Activated effector memory CD4-positive, alpha-beta T cell treated with Interleukin-2 at 50 U/mL for 16 hours (primary cell): ENCODE measurements at places on chromosomes 5 and 9.

DNA sequence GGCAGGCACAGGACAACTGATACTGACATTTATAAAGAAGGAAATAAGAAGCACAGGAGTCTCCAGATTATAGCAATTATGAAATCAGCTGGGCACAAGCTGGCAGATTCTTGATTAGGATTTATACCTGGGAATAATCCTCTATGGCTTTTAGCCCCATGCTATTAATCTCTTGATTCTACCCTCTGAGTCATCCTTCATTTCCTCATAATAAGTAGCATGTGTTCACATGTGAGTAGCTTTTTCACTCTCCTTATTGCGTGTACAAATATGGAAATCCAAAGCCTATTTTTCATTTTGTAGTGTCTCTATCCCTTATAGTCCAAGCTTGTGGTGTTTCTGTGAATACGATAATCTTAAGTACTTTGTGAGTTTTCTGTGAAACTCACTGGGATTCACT lies 185.0 kb upstream of the PRLR start:
- no peak for DNase-seq

DNA sequence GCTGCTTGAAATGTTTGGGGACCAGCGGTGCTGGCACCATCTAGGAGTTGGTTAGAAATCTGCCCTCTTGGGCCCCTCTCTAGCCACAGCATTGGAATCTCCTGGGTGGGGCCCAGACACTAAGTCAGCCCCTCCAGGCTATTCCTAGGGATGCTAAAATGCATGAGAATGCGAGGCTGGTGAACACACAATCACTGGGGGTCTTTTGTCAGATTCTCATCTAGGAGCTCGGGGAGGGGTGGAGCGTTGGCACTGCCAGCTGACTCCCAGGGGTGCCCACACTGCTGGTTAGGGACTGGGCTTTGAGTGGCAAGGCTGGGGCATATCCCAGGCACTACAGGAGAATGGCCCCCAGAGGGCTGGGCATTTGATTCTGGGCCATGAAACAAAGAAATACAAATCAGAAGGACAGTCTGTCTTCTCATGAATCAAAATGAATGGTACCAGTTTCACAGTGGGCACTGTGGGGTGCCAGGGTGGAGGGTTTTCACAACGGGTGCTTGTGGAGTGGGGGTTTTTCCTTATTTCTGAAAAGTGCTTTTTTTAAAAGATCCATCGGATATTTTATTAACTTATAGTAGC lies 127.8 kb upstream of the RAPGEF1 start:
- no peak for DNase-seq

GRCh38 chr5:79795764-79796398 lies 106.2 kb downstream of the CMYA5 start:
- no peak for DNase-seq

GRCh38 chr5:43854697-43855292 lies 251.8 kb downstream of the NNT start:
- DNase-seq = no peak

DNA sequence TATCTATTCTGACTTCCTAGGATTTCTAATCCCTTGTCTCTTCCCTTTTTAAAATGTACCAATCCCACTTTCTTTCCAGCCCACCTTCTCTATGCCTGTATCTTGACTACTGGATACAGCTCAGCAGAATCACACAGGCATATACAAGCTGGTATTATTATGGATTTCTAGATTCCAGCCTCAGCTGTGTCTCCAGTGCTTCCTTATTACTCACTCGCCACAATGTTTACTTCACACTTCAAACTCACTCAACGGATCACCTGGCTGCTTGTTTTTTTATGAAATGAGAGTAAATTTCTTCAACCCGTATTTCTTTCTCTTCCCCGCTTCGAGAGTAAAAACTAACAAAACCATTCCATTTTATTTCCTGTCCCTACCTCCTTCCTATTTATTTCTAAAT lies 38.8 kb downstream of the CWC27 start:
- no peak for DNase-seq

DNA sequence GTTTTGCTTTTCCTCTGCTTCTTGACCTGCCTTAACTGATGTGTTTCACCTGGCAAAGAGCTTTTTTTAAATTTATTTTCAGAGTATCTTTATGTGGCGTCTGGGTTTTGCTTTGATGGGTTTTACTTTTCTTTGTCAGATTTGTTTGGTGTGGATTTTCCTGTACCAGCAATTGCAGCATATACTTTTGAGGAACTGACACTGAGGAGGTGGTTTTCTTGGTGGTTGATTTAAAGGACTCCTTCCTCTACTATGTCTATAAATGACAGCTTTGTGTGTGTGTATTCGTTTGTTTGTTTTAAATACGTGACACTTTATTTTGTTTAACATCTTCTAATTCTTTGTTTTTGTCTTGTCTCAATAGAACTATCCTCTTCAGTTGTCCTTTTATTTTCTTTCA lies 1071.9 kb upstream of the ARRDC3 start:
- no peak for DNase-seq

DNA sequence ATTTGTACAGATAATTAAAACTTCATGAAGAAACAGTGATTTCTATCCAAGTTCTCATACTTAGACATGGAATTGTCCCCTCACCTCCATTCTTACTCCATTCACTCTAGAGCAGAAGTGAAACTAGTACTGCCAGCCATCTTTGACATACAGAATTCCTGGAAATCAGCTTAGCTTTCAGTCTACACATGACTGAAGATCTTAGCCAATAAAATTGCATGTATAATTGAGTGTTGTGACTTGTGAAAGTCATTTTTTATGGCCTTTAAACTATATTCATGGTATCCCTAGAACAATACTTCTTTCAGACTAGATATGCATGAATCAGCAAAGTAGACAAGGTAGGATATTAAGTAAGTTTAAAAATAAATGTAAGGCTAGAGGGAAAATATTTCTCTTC lies 705.2 kb upstream of the ZNF608 start:
- DNase-seq = no peak

GRCh38 chr5:79845448-79846197 lies 145.4 kb downstream of the MTX3 start:
- DNase-seq = no peak

- no peak for DNase-seq
These were observed 27.7 kb downstream of the FST start for GRCh38 chr5:53508125-53508524.

DNA sequence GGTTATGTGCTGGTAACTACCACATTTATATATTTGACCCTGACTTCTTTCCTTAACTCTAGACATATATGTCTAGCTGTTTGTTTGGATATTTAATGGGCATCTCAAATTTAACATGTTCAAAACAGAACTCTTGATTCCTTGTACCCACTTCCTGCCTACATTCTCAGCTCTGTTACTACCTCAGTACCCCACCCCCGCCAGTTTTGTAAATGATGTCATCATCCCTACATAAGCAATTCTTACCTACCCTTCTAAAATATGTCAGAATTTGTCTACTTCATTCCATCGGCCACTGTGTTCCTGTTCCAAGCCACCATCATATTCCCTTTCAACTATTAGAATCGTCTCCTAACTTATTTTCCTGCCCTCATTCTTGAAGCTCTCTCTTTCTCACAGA lies 4.8 kb downstream of the RAD50 start:
- no peak for DNase-seq

DNA sequence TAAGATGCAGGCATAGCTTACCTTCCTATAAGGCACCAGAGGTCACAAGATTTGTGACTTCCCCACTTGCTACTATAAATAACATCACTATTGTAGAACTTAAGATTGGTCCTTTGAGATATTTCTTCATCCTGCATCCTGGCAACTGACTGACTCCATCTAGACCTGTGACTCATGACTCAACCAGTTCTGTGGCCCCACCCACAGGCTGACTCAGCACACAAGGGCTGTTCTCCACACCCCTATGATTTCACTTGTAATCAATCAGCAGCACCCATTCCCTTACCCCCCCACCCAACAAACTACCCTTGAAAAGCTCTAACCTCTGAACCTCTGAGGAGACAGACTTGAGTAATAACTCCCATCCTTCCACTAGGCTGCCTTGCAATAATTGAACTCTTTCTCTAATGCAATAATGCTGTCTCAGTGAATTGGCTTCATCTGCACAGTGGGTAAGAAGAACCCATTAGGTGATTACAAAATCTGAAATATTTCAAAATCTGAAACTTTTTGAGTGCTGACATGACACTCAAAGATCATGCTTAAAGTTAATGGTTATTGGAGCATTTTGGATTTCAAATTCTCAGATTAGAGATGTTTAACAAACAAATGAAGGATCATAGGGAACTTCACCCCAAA lies 296.7 kb downstream of the ARL15 start:
- no peak for DNase-seq

DNA sequence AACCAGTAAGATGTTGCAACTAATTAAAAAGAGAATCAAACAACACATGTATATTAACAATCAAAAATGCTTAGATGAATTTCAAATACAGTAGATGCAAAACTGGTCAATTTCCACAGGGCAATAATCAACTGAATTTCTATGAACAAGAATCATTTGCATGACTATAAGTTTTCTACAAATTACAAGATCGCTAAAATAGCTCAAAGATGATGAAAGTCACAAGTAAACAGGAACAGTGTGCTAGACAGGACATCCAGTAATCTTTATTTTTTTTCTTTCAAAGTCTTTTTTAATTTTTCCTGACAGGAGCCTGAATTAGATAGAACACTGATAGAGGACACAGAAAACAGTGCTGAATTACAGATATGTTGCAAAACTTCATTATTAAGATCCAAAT lies 608.2 kb upstream of the DAB2 start:
- no peak for DNase-seq

DNA sequence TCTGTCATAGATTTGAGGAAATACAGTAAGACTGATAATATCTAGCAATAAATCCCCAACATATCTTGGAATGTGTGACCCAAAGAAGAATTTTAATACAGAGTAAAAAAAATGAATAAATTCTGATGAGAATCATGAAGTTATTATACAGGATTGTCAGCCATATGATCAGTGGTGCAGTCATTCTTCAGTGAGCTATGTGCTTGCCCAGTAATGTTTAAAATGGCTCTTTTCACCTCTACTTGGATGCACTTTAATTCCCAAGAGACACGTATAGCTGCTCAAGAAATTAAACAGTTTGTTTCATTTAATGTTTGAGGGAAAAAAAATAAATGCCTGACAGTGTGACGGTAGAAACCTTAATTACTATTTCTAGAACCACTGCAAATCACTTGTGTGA lies 215.3 kb upstream of the FAM174A start:
- DNase-seq = no peak

DNA sequence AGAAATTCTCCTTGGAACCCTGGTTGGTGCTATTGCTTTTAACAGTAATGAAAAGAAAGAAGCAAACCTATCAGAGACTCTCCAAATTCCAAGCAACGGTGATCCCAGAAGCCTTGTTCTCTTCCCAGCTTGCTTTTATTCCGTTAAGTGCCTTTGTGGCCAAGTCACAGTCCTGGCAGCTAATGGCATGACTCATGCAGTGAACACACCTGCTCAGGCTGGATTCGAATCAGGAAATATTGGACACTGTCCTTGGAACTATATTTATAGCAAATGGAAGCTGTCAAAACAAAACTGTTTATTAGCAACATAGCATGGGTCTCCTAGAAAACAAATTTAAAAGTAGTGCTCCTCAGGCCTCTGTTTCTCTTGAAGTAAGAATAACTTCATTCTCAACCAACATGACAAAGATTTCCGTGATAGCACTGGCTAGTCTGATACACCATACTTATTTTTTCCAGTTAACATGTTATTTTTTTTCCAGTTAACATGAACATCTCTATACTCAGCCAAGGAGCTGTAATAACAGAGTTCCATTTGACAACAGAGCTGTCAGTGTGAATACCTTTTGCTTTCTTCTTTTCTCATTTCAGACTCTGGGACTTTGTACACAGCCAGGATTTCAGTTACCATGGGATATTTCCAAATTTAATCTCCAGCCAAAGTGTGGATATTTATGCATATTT lies 502.4 kb downstream of the GADD45G start:
- DNase-seq = no peak

DNA sequence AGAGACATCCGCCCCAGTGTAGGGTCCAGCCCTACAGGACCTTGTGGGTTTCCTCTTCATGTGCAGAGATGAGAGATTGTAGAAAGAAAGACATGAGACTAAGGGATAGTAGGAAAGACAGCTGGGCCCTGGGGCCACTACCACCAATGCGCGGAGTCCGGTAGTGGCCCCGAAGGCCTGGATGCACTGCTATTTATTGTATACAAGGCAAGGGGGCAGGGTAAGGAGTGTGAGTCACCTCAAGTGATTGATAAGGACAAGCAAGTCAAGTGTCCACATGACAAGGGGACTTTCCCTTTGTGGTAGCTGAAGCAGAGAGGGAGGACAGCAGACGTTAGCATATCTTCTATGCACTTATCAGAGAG lies 6.2 kb upstream of the TMEM141 start:
- no peak for DNase-seq

GRCh38 chr9:8384091-8384490 lies 584.5 kb upstream of the DMAC1 start:
- DNase-seq = no peak

DNA sequence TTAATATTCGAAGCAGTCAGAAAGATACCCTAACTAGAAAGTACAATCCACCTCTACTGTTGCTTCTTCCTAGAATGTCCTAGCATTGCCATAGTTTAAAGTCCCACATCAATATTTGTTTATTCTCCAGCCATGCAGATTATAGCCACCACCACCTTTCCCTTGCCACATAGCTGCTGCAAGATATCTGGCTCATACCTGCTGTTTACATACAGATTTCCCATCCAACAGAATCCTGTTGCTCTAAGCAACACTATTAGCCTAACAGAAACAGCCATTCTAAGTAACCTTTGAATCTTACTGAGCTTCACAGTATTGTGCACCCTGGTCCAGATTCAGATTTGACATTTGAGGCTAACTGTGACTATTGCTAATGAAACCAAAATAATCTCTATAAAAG lies 45.6 kb downstream of the GNAQ start:
- DNase-seq = no peak

GRCh38 chr5:73121119-73121463 lies 716 bp downstream of the TMEM171 start:
- no peak for DNase-seq

DNA sequence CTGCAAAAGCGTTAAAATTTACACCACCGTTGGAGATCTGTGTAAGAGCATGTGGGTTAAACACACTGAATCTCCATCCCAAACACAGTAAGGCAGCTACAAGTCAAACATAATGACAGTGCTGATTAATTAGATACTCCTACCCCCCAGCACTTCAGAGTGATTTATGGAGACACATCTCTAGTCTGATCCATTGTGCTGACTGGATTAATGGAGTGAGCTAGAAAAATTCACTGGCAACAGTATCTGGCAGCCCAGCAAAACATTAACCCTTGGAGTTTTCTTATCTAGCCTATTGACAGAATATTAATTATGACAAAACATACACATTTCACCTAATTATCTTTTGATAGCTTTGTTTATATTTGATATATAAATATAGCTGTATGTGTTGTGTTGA lies 188.6 kb upstream of the ISL1 start:
- no peak for DNase-seq

GRCh38 chr5:146410272-146410671 lies 36.9 kb upstream of the TCERG1 start:
- no peak for DNase-seq

DNA sequence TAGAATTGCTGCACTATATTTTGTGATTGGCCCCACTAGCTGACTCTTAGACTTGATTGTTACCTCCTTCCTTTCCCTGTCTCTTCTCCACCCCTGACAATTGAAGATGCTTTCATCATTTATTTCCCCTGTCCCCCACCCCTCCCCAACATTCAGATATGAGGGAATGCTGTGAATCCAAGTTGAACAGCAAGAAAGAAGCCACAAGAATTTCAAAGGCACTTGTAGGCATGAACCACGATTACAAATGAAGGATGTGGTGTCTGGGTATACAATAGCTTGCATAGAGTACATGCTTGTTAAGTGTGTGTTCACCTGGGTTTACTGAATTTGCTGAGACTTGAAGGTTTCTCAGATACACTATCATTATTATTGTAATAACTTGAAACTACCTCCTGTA lies 78.3 kb upstream of the TRIO start:
- no peak for DNase-seq
